ENCODE measurements at places on chromosomes 3 and 15. TPM values are rescaled to one million over a fixed set of nuclear protein-coding genes. Genes with fewer than 3 reads are reported as not detected.

DNA sequence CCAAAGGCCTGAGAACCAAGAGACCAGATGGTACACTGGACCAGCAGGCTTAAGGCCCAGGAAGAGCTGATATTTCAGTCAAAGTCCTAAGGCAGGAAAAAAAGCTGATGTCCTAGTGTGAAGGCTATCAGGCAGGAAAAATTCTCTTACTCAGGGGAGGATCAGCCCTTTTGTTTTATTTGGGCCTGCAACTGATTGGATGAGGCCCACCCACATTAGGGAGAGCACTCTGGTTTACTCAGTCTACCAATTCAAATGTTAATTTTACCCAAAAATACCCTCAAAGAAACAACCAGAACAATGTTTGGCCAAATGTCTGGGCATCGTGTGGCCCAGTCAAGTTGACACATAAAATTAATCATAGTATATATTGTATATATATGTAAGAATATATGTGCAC, 24.5 kb upstream of the MYRIP start:
- no peaks in the 10 kb centered on the region for H3K27me3 ChIP-seq
- no peaks in the 10 kb centered on the region for H3K36me3 ChIP-seq
- no peak overlapping the region for H3K4me3 ChIP-seq
- no peak overlapping the region for H3K27ac ChIP-seq
- no peaks in the 10 kb centered on the region for H3K4me1 ChIP-seq

- H3K27ac ChIP-seq = no peak overlapping the region
- H3K4me3 ChIP-seq = no peak overlapping the region
- H3K27me3 ChIP-seq = no peaks in the 10 kb centered on the region
- peaks cover 4% of the 10 kb centered on the region for H3K4me1 ChIP-seq
Observed at GRCh38 chr3:8458711-8459110, 42.9 kb upstream of the LMCD1 start.

DNA sequence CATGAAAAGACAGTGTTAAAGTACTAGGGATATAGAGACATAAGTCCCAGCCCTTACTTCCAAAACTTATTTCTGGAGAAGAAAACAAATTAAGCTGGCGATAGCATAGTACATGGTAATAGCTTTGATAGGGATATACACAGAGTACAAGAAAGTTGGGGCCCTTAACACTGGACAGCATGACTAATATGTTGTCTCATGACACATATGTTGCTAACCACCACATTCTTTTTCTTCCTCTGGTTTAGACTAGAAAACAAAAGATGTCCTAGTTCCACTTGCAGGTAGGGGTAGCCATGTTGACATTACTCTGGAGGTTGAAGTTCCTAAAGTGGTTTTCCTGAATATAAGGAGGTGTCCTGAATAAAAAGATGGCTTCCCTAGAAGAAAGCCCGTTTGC, 75.3 kb downstream of the RFX7 start:
- no peak for DNase-seq
- no peak overlapping the region for H3K4me3 ChIP-seq
- no peak overlapping the region for H3K27ac ChIP-seq
- H3K27me3 ChIP-seq = no peaks in the 10 kb centered on the region
- peaks cover 12% of the 10 kb centered on the region for H3K36me3 ChIP-seq

DNA sequence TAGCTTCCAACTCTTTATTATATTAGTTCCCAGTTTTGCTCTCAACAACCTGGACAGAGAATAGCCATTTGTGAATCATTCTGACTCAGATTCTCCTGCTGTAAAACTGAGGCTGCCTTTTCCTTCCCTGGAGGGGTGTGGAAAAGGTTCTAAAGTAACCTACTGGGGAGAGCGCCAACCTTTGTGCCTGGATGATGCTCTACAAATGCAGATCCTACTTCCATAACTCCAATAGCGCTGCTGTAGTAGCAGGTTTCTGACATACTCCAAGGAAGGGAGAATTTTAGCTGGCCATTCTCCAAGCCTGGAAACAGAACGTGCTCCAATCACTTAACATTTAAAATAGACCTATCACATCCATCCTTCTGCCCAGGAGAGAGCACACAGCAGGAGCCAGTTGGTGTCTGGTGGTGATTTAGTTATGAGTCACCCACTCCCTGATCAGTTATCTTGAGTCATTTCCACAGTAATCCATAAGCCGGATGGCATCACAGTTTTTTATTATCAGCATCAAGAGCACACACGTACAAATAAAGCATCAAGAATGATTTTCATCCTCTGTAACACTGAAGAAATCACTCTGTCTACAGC, 38.3 kb downstream of the MYH15 start:
- no peaks in the 10 kb centered on the region for H3K36me3 ChIP-seq
- H3K4me3 ChIP-seq = no peak overlapping the region
- no peaks in the 10 kb centered on the region for H3K27me3 ChIP-seq
- no peaks in the 10 kb centered on the region for H3K4me1 ChIP-seq

- peak overlapping the region; percentile 20 for H3K27ac ChIP-seq
- no peaks in the 10 kb centered on the region for H3K27me3 ChIP-seq
- no peak for DNase-seq
- H3K4me1 ChIP-seq = no peaks in the 10 kb centered on the region
Observed at GRCh38 chr3:143529018-143529478, 319.2 kb downstream of the SLC9A9 start.

GRCh38 chr3:183306798-183307671, 54.0 kb downstream of the B3GNT5 start:
- no peak overlapping the region for H3K4me3 ChIP-seq
- DNase-seq = peak; percentile 77
- no peaks in the 10 kb centered on the region for H3K27me3 ChIP-seq

DNA sequence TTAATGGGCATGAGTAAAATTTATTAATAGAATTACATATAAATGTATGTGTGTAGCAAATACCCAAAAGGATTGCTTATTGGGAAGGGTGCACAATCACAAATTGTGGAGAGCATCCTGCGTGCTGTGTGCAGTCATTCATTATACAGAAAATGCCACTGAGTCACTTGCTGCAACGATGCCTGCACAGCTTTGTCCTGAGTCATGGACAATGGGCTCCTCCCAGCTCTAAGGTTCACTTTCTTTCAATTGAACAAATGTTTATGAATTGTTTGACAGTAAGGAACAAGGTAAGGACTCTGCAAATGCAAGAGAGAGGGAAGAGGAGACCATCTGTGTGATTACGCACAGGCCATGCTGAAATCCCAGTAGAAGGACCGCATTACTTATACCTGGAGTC, 18.7 kb downstream of the CFAP161 start:
- no peak overlapping the region for H3K27ac ChIP-seq
- H3K4me1 ChIP-seq = no peaks in the 10 kb centered on the region
- H3K4me3 ChIP-seq = no peak overlapping the region
- no peak for DNase-seq
- H3K36me3 ChIP-seq = no peaks in the 10 kb centered on the region

GRCh38 chr3:194003114-194004057, 132.6 kb upstream of the HES1 start:
- no peak overlapping the region for H3K4me3 ChIP-seq
- no peaks in the 10 kb centered on the region for H3K36me3 ChIP-seq
- DNase-seq = peak; percentile 94
- H3K27ac ChIP-seq = peak overlapping the region; percentile 38
- H3K4me1 ChIP-seq = peaks cover 26% of the 10 kb centered on the region

- H3K4me3 ChIP-seq = no peak overlapping the region
- no peaks in the 10 kb centered on the region for H3K36me3 ChIP-seq
- no peaks in the 10 kb centered on the region for H3K4me1 ChIP-seq
Observed at GRCh38 chr3:124758851-124759635, 28.8 kb downstream of the UMPS start.

DNA sequence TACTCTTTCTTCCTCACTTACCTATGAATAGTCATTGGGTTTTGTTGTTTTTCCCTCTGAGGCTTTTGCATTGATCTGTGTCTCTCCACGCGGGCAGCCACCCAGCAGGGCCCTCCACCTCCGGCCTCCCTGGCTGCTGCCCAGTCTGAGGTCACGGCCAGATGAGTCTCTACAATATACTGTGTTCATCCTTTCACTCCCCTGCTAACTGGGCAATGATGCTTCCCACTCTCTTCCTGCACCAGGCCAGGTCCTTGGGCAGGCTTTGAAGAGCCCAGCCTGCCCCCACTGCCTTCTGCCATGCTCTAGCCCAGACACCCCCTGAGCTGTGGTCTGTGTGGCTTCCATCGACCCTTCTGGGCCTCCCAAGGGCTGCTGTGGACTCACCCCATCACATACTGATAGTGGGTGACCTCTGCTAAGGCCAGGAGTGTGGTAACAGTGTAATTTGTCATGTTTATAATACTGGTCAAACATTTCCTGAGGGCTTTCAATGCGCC, 18.0 kb downstream of the PDIA5 start:
- H3K4me1 ChIP-seq = peaks cover 70% of the 10 kb centered on the region
- no peak overlapping the region for H3K4me3 ChIP-seq
- peak; percentile 64 for DNase-seq
- H3K36me3 ChIP-seq = no peaks in the 10 kb centered on the region
- H3K27ac ChIP-seq = peak overlapping the region; percentile 76

GRCh38 chr15:81945014-81945615, 100.7 kb downstream of the MEX3B start:
- DNase-seq = no peak
- no peaks in the 10 kb centered on the region for H3K27me3 ChIP-seq
- no peaks in the 10 kb centered on the region for H3K36me3 ChIP-seq
- no peak overlapping the region for H3K27ac ChIP-seq
- no peak overlapping the region for H3K4me3 ChIP-seq

- no peak overlapping the region for H3K4me3 ChIP-seq
- no peaks in the 10 kb centered on the region for H3K27me3 ChIP-seq
- H3K4me1 ChIP-seq = peaks cover 32% of the 10 kb centered on the region
- no peak overlapping the region for H3K27ac ChIP-seq
Observed at GRCh38 chr3:99845331-99845730, 27.7 kb downstream of the CMSS1 start.

ITIH1 gene
- not detected for total RNA-seq

C3orf85 gene
- total RNA-seq = not detected

ZDHHC19 gene
- 4.2 TPM for total RNA-seq

BDH1 gene
- 31.1 TPM for total RNA-seq

IGSF10 gene
- 6.6 TPM for total RNA-seq

TRIM59 gene
- 2.7 TPM for total RNA-seq
